ENCODE measurements at places on chromosomes 16 and 17. TPM values are rescaled to one million over a fixed set of nuclear protein-coding genes. Genes with fewer than 3 reads are reported as not detected.

The AANAT gene
- total RNA-seq = 0.51 TPM

The MT1E gene
- not detected for total RNA-seq

The BEAN1 gene
- 3.3 TPM for total RNA-seq

The TM4SF5 gene
- 0.75 TPM for total RNA-seq

The ITGAD gene
- total RNA-seq = not detected

The KRTAP4-6 gene
- total RNA-seq = not detected

Measured in A549 treated with RU486 at 1 μM for 4 hours (cell line).